NCI-H748 treated with DMSO at 0.1 percent for 48 hours (cell line): ENCODE measurements at places on chromosomes 16 and 17.

- no peak for DNase-seq
Observed at GRCh38 chr16:79329967-79330366, 270.6 kb downstream of the MAF start.

GRCh38 chr16:67552476-67552875 is 9.8 kb upstream of the CTCF start:
- DNase-seq, result no peak

GRCh38 chr17:13002761-13003453 is 14.9 kb downstream of the ELAC2 start:
- peak; percentile 66 for DNase-seq

DNA sequence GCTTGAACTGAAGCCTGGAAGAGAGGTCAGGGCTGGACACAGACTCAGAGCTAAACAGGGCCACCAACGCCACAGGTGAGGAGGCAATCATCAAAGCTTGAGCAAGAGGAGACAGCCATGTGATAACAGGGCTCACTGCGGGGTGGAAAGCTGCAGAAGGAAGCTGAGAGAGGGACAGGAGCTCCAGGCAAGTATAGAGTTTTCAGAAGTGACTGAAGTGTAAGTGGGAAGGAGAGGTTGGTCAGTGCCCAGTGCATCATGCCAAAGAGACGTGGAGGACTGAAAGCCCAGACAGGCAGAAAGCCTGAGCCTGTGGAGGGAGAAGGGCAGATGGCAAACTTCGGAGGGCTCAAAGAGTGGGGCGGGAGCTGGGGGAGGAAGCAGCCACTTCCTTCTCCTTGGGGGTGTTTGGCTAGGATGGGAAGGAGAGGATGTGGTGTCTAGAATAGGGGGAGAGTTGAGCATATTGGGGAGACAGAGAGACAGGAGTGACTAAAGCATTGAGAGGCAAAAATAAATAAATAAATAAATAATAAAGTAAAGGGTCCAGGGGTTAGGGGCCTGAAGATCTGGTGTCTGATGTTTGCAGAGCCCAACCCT is 2.6 kb downstream of the KIFC3 start:
- no peak for DNase-seq

DNA sequence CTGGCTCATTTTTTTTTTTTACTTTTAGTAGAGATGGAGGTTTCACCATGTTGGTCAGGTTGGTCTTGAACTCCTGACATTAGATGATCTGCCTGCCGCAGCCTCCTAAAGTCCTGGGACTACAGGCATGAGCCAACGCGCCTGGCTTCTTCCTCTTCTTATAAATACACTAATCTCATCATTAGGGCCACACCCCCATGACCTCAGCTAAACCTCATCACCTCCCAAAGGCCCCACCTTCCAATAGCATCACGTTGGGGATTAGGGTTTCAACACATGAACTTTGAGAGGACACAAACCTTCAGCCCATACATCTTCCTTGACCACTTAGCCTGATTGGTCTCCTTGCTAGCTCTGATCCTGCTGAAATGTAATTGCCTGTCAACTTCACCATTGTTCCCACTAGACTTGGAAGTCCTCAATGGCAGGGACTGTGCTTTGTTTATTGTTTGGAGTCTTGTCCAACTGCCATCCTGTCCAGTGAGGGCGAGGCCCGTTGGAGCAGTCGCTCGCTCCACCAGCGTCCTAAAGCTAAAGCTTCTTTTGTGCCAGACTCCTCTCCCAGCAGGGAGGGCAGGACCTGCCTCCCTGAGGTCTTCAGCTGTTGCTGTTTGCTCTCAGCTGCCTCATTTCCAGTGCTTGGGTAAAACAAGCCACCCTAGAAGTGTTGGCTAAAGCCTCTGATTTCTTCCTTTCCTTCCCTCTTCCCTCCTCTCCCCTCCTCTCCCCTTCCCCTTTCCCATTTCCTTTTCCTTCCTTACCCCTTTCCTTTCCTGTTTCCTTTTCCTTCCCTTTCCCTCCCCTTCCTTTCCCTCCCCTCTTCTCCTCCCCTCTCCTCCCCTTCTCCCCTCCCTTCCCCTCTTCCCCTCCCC is 85.3 kb downstream of the HAPSTR1 start:
- DNase-seq, result no peak

GRCh38 chr16:81681311-81681710 is 97.8 kb upstream of the PLCG2 start:
- no peak for DNase-seq

- DNase-seq, result no peak
Observed at GRCh38 chr16:5873221-5873620, 775.6 kb upstream of the EEF2KMT start.

DNA sequence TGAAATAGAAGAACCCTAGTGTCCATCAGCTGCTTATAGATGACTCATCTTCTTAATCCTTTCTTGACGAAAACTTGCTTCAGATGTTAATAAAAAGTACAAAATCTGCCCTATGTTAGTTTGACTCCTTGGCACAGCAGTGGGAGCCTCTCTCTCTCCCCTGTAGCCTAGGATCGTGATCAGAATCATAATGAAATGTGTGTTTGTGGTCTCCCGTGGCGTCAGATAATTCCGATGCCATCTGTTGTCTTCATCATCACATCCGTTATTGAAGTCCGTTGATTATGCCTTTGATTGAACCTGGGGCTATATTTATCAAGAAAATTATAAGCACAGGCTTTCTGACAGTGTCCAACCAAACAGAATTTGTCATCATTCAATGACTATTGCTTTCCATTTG is 102.5 kb downstream of the BMERB1 start:
- no peak for DNase-seq
